Kidney glomerular epithelial cell (primary cell): ENCODE measurements at places on chromosomes 3 and 15.

GRCh38 chr3:167736264-167736787 lies 805 bp downstream of the SERPINI1 start:
- no peak for DNase-seq

DNA sequence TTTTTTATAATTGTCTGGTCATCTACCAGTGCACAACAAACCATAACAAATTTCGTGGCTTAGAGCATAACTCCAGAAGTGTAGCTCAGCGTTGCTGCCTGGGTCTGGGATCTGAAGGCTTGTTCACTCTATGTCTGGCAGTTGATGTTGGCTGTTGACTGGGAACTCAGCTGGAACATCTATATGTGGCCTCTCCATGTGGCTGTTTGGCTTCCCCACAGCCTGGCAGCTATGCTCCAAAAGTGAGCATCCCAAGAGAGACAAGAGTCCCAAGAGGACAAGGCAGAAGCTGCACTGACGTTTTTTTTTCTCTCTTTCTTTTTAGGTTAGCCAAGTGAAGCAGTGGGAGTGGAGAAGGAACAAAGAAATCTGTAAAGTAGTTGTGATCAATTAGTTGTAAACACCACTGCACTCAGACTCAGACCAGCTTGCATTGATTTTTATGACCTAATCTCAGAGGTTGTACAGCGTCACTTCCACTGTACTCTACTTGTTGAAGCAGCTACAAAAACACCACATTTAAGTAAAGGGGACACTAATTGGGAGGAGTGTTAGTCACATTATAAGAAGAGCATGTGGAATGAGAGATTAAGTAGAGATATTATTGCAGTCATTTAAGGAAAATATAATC lies 2.5 kb upstream of the GPR176 start:
- no peak for DNase-seq

- no peak for DNase-seq
Measured at GRCh38 chr3:14082108-14082657, 42.5 kb downstream of the CHCHD4 start.

DNA sequence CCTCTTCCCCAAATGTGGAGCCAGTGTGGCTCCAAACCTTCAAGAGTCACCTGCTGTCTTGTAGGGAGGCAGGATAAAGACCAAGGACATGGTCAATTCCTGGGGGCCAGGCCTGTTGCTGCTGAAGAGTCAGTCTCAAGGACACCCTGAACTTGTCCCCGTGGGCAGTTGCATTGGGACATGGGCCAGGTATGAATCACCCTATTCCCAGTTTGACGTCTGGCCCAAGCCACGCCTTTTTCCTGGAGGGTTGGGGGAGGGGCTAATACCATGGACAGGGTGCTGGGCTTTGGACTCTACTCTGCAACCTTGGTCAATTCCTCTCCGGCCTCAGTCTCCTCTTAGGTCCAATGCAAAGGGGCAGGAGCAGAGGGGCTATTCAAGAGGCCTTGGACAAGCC lies 10.4 kb downstream of the ATP2B2 start:
- DNase-seq, result no peak

DNA sequence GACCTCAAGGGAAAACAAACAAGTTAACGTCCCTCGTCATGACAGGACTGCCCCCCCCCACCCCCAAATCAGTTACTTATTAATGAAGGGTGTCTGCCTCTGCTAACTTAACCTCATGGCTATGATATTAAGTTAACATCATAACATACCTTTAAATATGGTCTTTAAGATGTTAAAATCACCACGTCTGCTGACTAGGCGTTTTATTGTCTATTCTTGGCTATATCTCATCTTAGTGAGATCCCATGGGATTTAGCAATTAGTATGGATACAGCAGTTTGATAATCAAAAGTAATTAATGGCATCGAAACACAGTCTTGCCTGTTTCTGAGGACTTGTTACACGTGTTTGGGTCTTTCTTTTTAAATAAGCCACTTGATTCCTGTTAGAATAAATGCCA lies 186.9 kb downstream of the FOXB1 start:
- DNase-seq, result no peak

DNA sequence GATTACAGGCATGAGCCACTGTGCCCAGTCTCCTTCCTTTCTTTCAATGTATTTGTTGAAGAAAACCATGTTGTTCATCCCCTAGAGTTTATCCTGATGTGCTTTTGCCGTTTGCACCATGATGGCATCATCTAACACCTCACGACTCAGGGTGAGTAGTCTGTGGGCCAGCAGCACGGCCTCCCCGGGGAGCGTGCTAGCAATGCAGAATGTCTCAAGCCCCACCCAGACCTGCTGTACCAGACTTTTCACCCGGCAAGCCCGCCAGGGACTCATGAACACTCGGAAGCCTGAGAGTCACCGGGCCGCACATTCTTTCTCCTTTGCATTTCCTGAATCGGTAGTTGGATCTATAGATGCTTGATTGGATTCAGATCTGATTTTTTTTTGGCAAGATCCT lies 64.6 kb downstream of the RPN1 start:
- DNase-seq, result no peak

DNA sequence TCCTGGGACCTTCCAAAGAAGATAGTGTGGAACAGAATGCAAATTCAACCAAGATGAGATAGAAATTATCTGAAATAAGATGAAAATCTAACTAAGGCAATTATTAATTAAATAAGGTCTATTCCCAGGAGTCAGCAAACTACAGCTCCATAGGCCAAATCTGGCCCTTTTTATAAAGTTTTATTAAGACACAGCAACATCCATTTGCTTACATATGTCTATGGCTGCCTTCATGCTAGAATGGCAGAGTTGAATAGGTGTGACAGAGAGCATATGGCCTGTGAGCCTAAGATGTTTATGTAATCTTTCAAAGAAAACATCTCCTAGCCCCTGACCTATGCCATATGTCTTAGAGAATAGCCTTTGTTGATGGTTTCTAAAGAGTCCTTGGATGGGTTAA lies 503.0 kb downstream of the EDEM1 start:
- DNase-seq, result no peak

GRCh38 chr15:70225416-70225815 lies 127.7 kb upstream of the TLE3 start:
- DNase-seq, result no peak

GRCh38 chr15:72141171-72142084 lies 23.2 kb downstream of the SENP8 start:
- no peak for DNase-seq

GRCh38 chr15:40343512-40343911 lies 2.8 kb upstream of the CCDC9B start:
- no peak for DNase-seq

DNA sequence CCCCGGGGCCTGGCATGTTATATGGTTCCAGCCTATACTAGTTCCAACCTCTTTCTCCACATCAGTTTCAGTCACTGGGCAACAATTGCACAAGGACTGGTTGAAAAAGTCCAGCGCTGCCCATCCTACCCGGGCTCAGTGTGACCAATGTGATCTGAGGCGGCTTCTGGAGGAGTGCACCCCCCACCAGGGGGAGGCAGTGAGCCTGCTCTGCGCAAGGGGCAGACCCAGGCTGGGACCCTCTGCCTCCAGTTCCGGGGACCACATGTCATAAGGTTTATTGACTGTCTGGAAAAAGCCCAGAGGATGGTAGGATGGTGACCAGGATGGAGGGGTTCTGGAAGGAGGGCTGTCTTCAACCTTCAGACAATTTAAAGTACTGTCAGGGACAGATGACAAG lies 25.6 kb upstream of the NR2E3 start:
- DNase-seq, result no peak

DNA sequence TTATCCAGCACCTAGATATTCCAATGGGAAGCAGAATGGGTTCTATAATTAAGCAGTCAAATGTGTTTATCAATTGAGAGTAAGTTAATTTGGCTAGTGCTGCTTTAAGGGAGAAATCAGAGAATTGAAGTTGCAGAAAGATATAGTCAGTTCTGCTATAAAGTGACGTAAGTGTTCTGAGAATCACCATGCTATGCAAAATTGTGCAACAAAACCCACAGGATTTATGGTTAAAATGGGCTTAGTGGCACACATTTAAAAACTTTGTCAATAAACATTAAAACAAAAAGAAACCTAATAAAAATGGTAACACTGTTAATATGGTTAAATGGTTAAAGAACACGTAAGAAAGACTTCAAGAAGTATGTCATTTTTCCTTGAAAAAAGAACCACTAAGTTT lies 74.5 kb downstream of the TMEM108 start:
- no peak for DNase-seq

GRCh38 chr15:75347222-75348033 lies 589 bp downstream of the NEIL1 start:
- peak; percentile 11 for DNase-seq

DNA sequence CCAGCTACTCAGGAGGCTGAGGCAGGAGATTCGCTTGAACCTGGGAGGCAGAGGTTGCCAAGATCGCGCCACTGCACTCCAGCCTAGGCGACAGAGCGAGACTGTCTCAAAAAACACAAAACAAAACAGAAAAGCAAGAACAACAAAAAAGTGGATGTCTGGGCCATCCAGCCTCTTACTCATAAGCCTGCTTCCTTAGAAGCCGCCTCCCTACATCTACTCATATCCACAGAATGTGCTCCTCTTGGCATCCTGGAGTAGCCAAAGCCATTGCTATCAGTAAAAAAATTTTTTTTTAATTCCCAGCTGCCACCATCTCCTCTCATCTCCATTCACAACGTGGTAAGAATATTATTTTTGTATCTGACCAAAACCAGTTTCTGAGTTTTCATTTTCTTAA lies 10.8 kb downstream of the ZSCAN2 start:
- DNase-seq, result no peak

- DNase-seq, result no peak
Measured at GRCh38 chr3:143604402-143605185, 243.7 kb downstream of the SLC9A9 start.

DNA sequence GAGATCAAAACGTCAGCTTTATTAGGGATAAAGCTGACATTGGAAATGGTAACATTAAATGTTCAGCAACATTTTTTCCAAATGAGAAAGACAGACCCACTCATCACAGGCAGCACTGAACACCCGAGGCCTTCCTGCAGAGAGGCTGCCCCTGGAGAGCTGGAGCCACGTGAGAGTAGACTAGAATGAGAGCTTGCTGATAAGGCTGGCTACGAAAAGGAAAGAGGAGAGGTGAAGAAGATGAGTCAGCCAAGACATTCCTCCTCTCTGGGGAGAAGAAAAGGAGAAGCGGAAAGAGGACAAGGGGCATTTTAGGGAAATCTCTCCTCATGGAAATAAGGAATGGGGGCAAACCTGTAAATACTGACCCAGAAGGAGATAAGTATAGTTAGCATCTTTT lies 7.3 kb downstream of the CYP19A1 start:
- DNase-seq, result no peak

- DNase-seq, result no peak
Measured at GRCh38 chr15:23416349-23417276, 30.4 kb downstream of the GOLGA6L2 start.

GRCh38 chr3:176948151-176948550 lies 249.1 kb downstream of the TBL1XR1 start:
- no peak for DNase-seq

DNA sequence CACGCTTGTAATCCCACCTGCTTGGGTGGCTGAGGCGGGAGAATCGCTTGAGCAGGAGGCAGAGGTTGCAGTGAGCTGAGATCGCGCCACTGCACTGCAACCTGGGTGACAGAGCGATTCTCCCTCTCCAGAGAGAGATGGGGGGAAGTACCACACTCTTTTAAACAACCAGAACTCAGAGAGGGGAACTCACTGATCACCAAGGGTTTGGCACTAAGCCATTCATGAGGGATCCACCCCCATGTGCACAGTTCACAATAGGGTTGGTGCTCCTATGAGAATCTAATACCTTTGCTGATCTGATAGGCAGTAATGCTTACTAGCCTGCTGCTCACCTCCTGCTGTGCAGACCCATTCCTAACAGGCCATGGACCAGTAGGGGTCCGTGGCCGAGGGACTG lies 51.6 kb downstream of the QTRT2 start:
- DNase-seq, result no peak

- DNase-seq, result no peak
Measured at GRCh38 chr3:55167586-55168317, 239.9 kb upstream of the LRTM1 start.
